ENCODE measurements at places on chromosomes 11 and 22.

GRCh38 chr11:113314065-113314388, 356 bp upstream of the TTC12 start:
- DNase-seq, result no peak

- no peak for DNase-seq
Observed at GRCh38 chr11:75150879-75151278, at the start of gene SLCO2B1. Gene SLCO2B1, plus strand, starts transcription at chr11:75151107. Its CDS starts 275 bp downstream, at chr11:75151382.

- peak; percentile 58 for DNase-seq
Observed at GRCh38 chr22:29245626-29246385, 22.0 kb downstream of the RHBDD3 start.

DNA sequence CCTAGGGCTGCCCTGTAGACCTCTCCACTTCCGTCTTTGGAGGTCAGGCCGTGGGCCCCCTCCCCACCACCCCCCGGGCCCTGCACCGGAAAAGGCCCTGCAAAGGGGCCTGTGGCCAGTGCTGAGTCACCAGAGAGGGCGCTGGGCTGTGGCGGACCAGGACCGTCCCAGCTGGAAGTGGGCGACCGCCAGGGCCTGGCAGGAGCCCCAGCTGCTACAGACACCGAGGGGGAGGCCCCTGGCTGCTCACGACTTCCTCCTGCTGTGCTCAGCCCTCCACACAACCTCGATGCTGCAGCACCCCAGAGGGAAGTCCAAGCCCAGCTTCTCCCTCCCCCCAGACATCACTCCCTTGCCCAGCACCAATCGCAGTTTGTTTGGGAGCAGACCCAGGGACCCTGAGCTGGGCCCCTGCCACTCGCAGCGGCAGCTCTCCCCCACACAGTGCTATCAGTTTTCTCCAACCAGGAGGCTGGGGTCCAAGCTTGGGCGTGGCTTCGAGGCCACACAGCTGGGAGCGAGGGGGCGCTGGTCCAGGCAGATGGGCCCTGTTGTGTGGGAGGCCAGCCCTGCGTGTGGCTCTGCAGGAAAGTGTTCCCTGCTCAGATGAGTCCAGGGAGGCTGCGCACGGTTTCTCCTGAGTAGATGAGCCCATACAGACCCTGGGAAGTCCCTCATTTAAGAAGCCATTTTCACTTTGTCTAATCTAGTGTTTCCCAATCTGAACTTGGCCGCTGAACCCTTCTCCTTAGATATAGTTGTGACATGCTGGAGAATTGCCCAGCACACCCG, 5.6 kb upstream of the SH3BP1 start:
- no peak for DNase-seq

GRCh38 chr11:86147004-86147403, 78.1 kb upstream of the PICALM start:
- DNase-seq, result no peak

- no peak for DNase-seq
Observed at GRCh38 chr11:134236834-134237556, 12.5 kb downstream of the VPS26B start.

DNA sequence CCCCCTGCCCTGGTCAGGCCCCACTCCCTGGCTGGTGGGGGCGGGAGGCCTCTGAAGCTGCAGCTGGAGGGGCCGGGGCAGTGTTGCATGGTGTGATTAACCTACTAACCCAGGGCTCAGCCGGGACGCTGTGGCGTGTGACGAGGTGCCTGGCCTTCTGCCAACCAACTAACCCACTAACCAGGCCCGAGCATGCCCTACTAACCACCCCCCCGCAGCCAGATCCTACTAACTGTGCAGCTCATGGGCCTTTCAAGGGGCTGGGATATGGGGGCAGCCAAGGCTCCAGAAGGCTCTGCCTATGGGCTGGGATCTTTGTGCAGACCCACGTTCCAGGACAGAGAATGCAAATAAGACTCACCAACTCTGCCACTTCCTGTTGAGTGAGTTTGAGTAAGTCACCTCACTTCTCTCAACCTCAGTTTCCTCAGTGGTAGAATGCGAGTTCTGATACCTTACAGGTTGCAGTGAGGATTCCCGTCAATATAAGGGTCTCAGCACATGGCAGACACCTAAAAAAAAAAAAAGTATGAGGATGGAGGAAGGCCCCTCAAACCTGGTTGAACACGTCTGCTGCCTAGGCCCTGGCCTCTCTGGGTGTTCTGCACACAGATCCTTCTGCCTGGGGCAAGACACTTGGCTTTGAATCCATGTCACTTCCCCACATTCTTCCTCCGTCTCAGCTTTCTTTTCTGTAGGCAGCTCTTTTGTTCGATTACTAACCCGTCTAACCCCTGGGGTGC, 14.1 kb downstream of the MIAT start:
- peak; percentile 67 for DNase-seq

DNA sequence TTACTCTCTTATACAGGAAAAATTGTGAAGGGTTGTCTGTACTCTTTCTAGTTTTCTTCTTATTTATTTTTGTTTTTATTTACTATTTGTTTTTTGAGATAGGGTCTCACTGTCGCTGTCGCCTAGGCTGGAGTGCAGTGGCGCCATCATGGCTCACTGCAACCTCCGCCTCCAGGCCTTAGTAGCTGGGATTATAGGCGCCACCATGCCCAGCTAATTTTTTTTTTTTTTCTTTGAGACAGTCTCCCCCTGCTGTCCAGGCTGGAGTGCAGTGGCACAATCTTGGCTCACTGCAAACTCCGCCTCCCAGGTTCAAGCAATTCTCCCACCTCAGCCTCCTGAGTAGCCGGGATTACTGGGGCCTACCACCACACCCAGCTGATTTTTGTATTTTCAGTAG, 18.4 kb downstream of the CUL5 start:
- no peak for DNase-seq

DNA sequence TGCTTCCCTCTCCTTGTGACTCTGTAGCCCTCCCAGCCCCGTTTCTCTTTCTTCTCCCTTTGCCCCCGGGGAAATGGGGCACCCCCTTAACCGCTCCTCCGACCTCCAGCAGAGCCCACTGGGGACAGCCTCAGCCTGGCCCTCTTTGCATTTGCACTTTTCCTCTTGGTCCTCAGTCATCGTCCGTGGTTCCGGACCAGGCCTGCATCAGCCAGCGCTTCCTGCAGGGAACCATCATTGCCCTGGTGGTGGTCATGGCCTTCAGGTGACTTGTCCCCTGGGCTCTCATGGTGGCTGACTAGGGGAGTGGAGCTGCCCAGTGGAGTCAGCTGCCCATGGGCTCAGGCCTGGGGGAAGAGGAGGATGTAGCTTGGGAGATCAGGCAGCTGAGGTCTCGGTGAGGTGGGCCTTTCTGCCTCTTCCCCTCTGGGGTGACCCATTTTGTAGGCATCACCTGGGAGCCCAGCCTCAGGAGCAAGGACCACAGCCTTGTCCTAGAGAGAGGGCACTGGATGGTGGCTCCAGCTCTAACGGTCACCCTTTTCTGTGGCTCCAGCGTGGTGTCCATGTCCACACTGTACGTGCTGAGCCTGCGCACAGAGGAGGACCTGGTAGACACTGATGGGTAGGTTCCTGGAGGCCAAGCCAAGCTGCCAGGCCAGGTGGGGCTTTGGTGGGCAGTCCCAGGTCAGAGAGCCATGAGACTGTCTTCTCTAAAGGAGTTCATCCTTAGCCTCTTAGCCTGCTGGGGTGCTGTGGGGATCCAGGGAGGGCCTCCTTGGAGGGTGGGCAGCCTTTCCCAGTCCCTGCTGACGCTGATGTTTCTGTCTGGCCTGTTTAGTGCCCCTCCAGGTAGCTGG, 12.5 kb downstream of the TMEM258 start:
- DNase-seq, result no peak

DNA sequence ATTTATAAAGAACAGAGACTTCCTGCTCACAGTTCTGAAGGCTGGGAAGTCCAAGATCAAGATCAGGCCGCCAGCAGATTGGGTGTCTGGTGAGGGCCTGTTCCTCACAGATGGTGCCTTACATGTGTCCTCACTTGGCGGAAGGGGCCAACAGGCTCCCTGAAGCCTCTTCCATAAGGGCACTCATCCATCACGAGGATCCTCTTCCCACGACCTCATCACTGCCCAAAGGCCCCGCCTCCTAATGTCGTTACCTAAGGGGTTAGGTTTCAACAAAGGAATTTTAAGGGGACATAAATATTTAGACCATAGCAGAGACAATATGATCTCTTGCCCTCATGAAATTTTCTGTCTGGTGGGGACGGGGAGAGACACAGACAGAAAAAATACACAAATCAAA, 18.6 kb downstream of the TP53AIP1 start:
- no peak for DNase-seq

- DNase-seq, result no peak
Observed at GRCh38 chr11:78982473-78982872, 407.8 kb upstream of the NARS2 start.

- DNase-seq, result no peak
Observed at GRCh38 chr11:75797116-75797515, 17.9 kb upstream of the UVRAG start.

DNA sequence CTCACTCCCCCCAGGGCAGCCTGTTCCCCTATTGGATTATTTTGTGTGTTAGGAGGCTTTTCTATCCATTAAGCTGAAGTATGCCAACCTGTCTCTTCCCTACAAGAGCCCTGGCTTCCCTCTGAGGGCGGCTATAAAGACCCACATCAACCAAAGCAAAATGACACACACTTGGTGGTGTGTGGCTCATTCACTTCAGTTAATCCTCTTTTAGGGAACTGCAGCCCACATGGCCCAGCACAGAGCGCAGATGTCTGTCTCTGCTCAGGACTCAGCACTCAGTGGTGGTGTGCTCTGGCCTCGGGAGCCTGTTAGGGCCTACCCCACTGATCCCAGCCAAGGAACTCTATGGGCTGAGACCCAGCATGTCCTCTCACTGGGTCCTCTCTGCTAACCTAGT, 32.2 kb upstream of the LRRC10B start:
- no peak for DNase-seq

GRCh38 chr22:41274856-41275255, 11.1 kb downstream of the RANGAP1 start:
- no peak for DNase-seq

GRCh38 chr22:27714068-27714467, 87.5 kb downstream of the MN1 start:
- no peak for DNase-seq

GRCh38 chr11:60836866-60837515, 4.9 kb upstream of the CCDC86 start:
- no peak for DNase-seq

DNA sequence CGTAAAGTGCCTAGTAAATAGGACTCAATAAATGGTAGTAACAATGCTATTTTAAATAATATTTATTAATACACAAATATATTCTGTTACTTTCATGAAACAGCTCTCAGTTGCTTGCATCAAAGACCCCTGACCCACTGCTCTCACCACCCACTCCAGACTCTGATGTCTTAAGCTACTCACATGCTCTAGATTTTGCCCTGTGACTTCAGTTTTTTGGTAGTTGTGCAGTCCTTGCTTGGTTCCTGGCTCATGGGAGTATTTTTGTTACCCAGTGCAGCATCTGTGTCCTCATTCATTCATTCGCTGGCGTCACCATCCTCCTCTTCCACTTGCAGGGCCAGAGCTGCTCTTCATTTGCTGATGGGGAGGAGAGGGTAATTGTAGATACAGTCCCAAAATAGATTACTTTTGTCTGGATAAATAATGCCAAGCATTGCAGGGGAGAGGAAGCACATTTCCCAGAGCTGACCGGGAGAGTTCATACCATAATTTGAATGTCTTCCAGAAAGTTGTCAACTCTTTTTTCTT, 12.7 kb downstream of the MRPL48 start:
- no peak for DNase-seq

DNA sequence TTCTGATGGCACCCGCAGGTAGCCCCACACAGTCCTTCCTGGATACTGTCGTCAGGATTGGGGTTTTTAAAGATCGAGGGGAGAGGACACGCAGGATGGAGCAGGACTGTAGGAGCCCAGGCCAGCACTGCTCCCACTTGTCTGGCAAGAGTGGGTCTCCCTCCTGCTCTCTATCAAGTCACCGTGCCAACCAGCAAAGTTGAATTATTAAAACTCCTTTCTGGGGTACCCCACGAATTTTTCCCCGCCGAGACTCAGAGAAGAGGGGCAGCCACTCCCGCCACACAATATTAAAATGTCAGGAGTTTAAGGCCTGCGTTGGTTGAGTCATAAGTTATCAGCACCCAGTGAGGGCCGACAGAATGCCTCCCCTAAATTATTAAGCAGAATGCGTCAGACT, 10.1 kb downstream of the LMO1 start:
- no peak for DNase-seq

- no peak for DNase-seq
Observed at GRCh38 chr11:46066335-46066734, 54.9 kb downstream of the PHF21A start.

DNA sequence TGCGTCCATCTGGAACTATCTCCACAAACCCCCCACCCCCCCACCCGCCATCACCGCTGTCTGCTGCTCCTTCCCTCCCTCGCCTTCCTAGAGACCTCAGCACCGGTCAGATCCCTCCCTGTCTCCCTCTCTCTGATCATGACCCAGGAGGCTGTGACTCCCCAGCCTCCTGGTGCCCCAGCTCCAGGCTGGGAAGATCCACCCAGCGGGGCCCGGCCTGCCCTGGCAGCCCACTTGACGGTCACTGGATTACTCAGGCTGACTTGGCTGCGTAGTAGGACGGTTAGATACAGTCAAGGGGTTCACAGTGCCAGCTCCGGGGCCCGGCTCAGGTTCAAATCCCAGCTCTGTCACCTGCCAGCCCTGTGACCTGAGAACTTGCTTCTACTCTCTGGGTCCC, 59.3 kb downstream of the ANO1 start:
- no peak for DNase-seq

DNA sequence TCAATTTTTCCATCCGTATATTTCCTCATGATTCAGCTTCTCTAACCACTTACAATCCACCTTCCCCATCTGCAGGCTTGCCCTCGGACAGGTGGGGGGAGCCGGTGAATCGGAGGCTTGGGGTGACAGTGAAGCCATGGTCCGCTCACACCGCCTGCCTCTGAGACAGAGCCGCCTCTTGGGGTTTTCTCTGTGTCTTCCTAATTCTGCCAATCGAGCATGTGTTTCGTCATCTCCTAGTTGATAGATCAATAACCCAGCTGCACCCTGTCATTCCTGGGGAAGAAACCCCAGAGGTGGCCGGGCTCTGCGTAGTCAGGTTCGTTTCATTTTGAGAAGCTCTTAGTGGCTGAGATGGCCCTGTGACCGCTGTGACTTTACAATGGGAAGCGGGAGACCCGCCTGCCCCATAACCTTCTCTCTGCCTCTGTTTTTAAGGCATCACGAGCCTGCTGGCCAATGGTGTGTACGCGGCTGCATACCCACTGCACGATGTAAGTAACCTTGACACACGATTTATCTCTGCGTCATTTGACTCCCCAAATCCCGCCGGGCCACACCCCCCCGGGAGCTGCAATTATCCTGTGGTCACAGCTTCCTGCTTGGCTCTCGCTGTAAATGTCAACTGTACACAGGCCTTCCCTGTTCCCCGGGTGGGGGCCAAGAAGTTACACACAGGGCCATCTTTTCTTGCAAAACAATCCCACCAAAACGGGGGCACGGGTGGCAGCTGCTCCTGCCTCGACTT, 33.3 kb downstream of the ANO1 start:
- DNase-seq, result no peak

Measured in CD4-positive, alpha-beta T cell (primary cell).